ENCODE measurements at places on chromosomes 12 and 14.

DNA sequence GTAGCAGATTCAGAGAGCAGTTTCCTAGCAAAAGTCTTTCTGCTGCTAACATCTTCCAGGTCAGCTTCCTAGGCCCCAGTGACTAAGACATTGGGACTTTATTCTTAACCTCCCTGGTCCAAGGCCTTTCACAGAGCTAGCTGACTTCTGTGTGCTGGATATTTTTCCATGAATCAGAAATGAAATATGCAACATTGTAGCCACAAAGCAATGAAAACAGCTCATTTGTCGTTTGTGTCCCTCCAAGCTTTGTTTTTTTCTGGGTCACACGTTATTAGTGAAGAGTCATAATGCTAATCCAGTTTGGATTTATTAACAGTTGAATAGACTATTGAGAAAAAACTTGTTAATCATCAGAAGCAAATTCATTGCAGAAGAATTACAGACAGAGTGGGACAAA lies 82.4 kb downstream of the ARF6 start:
- no peak for DNase-seq

GRCh38 chr12:57488402-57489156 lies 711 bp downstream of the MARS1 start:
- DNase-seq = no peak

DNA sequence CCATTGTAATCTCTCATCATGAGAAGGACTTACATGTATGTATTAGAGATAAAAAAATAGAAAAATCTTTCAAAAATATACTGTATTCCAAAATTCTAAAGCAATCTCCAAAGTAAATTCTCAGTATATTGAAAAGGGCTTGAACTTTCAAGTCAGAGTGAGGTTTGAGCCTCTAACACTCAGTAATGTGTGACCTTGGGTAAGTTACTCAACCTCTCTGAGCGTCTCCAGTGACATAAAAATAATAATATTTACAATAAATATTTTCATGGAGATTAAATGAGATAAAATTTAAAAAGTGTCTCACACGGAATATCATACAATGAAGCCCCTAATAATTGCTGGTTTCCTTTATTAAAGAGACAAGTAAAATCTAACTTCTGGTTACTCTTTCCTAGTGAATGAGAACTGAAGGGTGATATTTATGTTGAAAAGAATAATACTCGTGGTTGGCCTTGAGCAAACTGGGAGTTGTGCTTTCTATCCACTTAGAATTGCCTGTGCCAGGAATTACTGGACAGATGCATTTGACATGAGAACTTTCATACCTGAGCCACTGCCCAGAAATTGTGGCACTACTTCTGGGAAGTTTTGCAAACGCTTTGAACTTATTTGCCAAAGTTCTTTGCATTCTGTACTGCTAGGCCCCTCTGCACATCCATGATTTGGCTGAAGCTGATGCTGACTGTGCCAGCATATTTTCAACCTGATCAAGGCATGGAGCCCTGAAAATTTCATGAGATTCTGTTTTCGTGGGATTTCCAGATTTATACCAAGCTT lies 933.7 kb downstream of the GALC start:
- no peak for DNase-seq

DNA sequence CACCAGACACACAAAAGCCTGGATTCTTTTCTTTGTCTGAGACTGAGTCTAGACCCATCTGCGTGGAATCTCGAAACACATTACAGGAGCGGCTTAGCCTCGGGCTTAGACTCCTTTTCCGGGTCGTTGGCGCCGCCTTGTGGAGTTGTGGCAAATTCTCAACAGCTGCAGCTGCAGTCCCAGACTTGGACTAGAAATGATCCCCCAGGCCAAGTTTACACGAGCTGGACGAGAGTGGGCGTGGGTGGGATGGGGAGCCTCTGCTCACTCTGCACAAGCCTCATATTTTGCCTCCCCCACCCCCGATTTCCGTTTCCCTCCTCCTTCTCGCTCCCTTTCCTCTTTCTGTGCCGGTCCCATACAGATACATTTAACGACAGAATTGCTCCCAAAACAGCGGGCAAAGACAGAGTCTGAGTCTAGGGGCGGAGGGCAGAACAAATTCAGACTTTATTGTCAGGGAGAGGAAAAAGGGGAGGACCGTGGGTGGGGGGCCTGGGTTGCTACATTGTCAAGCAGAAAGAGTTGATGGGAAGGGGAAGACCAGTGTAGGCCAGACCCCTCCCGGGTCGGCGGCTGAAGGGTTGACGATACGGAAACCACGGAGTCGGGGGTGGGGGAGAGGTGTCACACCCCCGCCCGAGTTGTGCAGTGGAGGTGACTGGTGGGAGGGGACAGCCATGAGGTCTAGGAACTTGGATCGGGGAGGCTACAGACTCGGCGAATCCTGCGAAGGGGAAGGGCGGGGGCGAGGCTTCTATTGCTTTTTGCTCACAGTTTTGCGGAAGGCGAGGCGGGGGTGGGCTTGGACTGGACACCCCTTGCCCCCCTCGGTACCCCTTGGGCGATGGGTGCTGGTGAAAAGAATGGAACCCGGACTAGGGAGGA lies 4.7 kb upstream of the GPR84 start:
- DNase-seq = peak; percentile 92

- no peak for DNase-seq
These were observed 529 bp downstream of the PHLDA1 start for GRCh38 chr12:76031081-76031413.

GRCh38 chr12:105982022-105982421 lies 156.7 kb downstream of the NUAK1 start:
- DNase-seq = peak; percentile 63

DNA sequence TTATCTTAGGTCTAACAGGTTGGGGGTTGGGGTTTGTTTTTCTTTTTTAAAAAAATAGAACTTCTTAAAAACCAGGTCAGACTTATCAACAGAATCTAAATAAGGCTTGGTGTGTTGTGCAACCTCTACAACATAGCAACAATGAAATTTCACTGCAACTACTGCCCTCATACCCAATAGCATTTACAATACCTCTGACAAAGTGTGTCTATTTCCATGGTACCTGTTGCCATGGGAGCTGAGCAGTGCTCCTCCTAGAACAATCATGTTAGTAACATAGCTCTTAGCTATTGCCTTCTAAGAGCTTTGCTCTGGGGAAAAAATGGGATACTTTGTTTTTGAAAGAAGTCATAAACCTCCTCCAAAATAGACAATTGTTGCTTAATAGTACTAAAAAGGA lies 103.3 kb upstream of the CCDC175 start:
- no peak for DNase-seq

- peak; percentile 84 for DNase-seq
These were observed 795 bp downstream of the STAT6 start for GRCh38 chr12:57110104-57111030.

- no peak for DNase-seq
These were observed 1345.3 kb upstream of the SEL1L start for GRCh38 chr14:82878951-82879350.

DNA sequence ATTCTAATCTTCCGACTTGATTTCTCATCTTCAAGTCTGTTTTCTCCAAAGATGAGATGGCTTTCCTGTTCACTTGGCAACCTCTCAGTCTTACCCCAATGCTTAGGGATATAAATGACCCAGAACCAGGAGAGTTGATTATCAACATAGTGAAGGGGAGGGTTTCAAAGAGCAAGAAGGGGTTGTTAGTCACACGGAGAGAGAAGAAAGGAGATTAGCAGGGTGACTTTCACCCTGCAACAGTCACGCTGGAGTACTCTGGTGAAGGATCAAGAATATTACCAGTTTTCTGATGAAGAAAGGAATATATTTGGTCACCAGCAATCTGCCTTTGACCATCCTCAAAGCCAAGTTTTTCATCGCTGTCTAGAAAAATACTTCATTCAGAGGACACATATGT lies at the start of gene TMEM52B:
TMEM52B (plus strand) TSS at position 212 of the 400 bp plus-strand sequence. CDS start 543 bp downstream, outside the sequence.
- DNase-seq = no peak

- no peak for DNase-seq
These were observed 43.9 kb upstream of the MDM1 start for GRCh38 chr12:68375756-68376695.

DNA sequence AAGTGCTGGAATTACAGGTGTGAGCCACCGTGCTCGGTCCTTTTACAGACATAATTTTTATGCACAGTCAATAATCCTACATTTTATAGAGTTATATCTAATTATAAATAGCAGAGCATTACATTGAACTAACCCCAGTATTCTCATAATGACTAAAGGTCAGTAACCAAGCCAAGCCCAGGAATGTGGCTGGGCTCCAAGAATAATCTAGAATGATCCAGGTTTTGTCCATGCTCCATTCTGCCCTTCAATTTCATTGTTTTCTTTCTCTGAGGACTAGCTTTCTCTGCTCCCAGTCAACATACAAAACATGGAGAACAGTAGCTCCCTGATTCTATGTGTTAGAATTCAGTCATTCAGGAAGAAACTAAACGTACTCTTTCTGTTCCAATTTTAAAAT lies 92.1 kb upstream of the KRR1 start:
- DNase-seq = no peak

GRCh38 chr12:112283546-112283945 lies 98.7 kb downstream of the HECTD4 start:
- peak; percentile 44 for DNase-seq

DNA sequence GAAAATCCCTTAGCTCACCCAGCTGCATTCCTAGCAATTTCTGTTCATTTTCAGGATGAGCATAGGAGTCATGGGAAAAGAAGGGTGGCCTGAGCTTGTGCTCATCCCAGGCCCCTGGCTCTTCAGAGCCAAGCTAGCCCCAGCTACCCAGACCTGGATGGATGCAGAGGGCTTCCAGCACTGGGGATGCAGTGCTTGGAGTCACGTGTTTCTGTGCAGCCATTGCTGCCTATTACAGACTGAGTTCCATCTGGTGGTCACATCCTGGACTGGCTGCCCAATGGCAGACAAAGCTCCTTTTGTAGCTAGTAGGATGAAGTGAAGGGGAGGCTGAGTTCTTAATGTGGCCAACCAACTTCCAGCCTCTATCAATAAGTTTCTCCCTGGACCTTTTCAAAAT lies 54.2 kb upstream of the JDP2 start:
- no peak for DNase-seq

- DNase-seq = peak; percentile 88
These were observed 28.4 kb upstream of the GPR132 start for GRCh38 chr14:105093431-105094192.

DNA sequence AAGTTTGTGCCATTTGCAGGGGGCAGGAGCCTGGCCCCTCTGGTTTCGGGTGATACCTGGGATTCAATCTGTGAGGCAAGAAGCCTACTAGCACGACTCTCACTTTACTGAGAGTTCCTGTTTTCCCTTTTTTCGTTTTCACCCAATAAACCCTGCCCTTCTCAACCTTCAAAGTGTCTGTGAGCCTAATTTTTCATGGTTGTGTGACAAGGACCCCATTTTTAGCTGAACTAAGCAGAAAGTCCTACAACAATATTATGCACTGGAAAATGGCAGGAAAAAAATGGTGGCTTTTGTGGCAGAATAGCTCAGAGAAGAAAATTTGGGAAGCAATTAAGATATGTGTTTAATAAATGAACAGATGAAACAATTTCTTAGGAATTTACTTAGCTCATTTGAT lies 432.1 kb downstream of the C12orf50 start:
- DNase-seq = no peak

DNA sequence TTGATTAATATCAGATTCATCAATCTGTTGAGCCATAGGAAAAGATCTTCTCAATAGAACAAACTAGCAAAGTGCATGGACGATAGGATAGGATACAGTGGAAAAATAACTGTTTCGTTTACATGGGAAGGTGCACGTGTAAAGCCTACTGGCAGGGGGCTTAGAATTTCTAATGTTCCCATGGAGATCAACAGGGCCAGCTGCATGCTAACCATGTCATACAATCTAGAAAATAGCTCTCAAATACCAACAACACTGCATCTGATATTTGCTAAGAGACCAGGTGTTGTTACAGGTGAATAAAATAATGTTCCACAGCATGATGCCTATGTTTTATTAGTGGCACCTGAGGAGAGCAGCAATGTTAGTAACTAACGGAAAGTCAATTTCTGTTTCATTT lies 72.5 kb downstream of the ACSS3 start:
- DNase-seq = no peak

DNA sequence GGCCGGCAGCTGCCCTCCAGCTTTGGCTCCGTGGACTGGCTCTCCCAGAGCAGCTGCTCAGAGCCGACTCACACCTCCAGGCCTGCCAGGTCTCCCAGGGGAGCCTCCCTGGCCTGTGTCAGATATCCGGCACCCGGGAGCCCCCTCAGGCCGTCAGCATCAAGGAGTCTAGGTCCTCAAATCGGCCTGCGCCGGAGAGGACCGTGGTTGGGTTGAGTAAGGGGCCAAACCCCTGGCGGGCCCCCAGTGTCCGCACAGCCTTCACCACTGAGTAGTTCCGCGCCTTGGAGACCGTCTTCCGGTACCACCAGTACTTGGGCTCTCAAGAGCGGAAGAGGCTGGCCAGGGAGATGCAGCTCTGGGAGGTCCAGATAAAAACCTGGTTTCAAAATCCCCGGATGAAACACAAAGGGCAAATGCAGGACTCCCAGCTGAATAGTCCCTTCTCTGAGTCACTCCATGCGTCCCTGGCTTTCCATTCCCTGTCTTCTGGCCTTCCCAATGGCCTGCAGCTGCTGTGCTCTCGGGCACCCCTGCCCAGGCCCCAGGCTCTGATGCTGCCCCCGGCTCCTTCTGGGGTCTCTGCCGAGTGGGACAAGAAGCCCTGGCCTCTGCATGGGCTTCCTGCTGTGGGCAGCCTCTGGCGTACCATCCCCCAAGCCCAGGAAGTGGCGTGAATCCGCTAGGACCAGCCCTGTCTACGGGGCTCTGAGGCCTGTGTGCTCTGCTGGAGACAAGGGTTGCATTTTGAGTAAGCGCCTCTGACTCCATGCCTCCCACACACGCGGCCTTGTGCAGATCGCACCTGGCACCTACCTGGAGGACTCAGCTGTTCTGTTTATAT lies 245.1 kb upstream of the ATXN7L3B start:
- DNase-seq = peak; percentile 23

DNA sequence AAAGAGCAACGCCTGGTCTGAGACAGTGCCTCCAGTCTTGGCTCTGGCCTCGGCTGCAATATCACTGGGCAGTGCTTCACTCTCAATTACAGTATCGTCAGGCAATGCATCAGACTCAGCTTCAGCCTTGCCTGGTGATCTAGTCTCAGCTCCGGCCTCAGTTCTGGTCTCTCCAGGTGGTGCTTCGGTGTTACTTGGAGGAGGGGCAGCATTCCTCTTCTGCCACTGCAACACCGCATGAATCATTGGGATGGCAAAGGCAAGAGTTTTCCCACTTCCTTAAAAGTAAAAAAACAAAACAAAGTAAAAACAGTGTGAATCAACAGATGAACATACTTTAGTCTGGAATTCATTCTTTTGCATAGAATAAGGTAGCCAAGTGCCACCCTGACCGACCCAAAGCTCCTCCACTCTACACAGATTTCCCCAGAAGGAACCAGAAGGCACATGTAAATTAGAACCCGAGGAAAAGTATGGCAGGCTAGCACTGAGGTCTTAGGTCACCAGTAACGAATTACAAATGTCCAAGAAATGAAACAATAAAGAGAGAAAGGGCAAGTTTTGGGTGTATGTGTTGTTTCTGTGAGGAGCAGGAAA lies 18.6 kb downstream of the DDX24 start:
- DNase-seq = no peak

Measured in left ventricle myocardium superior (tissue), 1 donor.